ENCODE measurements at places on chromosomes 11 and 22. TPM values are rescaled to one million over a fixed set of nuclear protein-coding genes. Genes with fewer than 3 reads are reported as not detected.

DNA sequence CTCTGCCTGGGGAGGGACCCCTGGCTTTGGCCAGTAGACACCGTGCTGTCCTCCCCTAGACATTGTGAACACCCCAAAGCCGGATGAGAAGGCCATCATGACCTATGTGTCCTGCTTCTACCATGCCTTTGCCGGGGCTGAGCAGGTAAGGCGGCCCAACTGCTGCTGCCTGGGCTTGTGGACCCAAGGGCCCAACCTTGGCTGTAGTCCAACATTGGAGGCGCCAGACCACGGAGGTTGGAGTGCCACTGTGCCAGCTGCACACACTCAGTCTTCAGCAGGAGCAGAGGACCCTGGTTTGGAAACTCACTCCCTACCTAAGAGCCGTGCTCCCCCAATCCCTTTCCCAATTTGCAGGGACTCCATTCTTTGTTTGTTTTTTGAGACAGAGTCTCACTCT is 9.4 kb downstream of the ACTN3 start:
- no peak overlapping the region for H3K27ac ChIP-seq
- H3K4me1 ChIP-seq = peaks cover 3% of the 10 kb centered on the region
- no peak overlapping the region for H3K4me3 ChIP-seq
- DNase-seq = no peak

DNA sequence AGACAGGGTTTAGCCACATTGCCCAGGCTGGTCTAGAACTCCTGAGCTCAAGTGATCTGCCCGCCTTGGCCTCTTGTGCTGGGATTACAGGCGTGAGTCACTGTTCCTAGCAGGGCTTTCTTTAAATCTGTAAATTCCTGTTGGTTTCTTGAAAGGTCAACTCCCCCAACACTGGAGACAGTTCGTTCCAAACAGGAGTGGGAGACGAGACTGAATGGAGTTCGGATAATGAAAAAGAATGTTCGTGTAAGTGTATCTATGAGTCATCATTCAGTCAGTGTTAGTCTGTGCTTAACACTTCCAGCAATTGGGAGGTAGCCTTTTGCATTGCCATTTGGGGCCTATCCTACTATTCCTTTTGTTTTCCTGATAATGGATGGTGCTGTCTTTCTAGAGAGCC is 10.0 kb upstream of the BACE1-AS start:
- H3K4me3 ChIP-seq = no peak overlapping the region
- H3K27me3 ChIP-seq = no peaks in the 10 kb centered on the region
- H3K27ac ChIP-seq = no peak overlapping the region
- H3K4me1 ChIP-seq = peaks cover 7% of the 10 kb centered on the region
- peaks cover 33% of the 10 kb centered on the region for H3K36me3 ChIP-seq

- H3K27ac ChIP-seq = no peak overlapping the region
- no peaks in the 10 kb centered on the region for H3K36me3 ChIP-seq
- DNase-seq = no peak
- no peaks in the 10 kb centered on the region for H3K4me1 ChIP-seq
Measured at GRCh38 chr11:125441648-125442410, 54.2 kb downstream of the FEZ1 start.

The PPFIA1 gene
- 54.2 TPM for total RNA-seq

The OR5D14 gene
- not detected for total RNA-seq

The TBC1D10A gene
- 19.3 TPM for total RNA-seq

The GLYAT gene
- total RNA-seq = not detected

DNA sequence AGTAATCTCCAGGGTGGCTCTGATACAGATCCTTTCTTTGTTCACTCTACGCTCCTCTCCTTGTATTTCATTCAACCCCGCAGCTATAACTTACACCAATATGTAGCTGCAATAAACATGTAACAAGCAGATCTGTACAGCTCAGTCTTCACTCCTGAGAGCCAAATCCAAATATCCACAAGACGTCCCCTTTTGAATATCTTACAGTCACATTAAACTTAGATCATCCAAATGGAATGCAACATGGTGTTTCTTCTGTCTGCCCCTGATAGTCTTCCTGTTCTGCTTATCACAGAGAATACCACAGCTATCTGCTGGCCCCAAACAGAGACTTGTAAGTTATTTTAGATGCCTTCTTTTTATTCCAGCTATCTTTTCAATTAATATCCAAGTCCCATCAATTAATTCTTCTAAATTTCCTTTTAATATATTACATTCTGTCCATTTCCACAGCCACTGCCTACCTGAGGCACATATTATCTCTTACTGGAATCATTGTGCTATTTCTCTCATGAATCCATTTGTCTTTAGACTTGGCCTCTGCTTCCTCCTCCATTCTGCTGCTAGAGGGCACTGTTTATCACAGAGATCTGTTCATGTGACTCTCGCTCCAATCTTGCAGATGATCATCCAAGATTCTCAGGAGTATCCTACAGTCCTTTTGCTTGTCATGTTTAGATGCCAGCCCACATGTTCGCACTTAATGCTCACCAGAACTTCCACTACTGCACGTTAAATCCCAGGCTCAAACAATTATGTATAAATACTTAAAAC is 908.6 kb downstream of the NTM start:
- no peaks in the 10 kb centered on the region for H3K27me3 ChIP-seq
- DNase-seq = no peak
- H3K4me1 ChIP-seq = no peaks in the 10 kb centered on the region
- no peak overlapping the region for H3K4me3 ChIP-seq

GRCh38 chr11:76322540-76322939 is 58.4 kb downstream of the THAP12 start:
- peaks cover 17% of the 10 kb centered on the region for H3K4me1 ChIP-seq
- H3K27me3 ChIP-seq = peaks cover 54% of the 10 kb centered on the region
- DNase-seq = no peak
- no peaks in the 10 kb centered on the region for H3K36me3 ChIP-seq

GRCh38 chr22:25177895-25178294 is 21.8 kb upstream of the CRYBB3 start:
- H3K4me3 ChIP-seq = no peak overlapping the region
- no peak overlapping the region for H3K27ac ChIP-seq
- no peaks in the 10 kb centered on the region for H3K27me3 ChIP-seq
- H3K36me3 ChIP-seq = peaks cover 41% of the 10 kb centered on the region
- no peaks in the 10 kb centered on the region for H3K4me1 ChIP-seq
- DNase-seq = no peak

The KCNJ1 gene
- total RNA-seq = not detected

The NCF4 gene
- 12.3 TPM for total RNA-seq

DNA sequence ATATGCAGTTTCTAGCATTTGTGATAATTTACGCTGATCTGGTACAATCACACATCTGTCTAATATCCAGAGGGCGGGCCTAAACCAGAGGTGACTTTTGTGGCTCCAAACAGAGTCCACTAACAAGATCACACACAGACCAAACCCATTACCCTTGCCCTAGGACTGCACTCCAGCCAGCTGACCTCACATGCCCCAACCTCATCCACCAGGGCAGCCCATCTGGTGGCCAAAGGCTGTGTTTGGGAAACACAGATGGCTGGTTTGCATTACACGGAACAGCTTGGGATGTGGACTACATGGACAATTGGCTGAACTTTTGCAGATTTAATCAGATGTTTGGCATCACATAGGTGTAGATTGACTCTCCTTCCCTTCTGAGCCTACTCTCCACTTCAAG is 228.2 kb downstream of the GRIK4 start:
- H3K27me3 ChIP-seq = peaks cover 2% of the 10 kb centered on the region
- DNase-seq = no peak
- H3K36me3 ChIP-seq = no peaks in the 10 kb centered on the region

GRCh38 chr22:45225732-45226502 is 14.8 kb downstream of the KIAA0930 start:
- H3K27me3 ChIP-seq = no peaks in the 10 kb centered on the region
- no peak for DNase-seq
- H3K4me3 ChIP-seq = no peak overlapping the region

The OR5B21 gene
- not detected for total RNA-seq

The FCHSD2 gene
- total RNA-seq = 20.4 TPM

The WDR74 gene
- 153 TPM for total RNA-seq

- no peak for DNase-seq
- peak overlapping the region; percentile 86 for H3K27ac ChIP-seq
- H3K27me3 ChIP-seq = no peaks in the 10 kb centered on the region
- H3K36me3 ChIP-seq = peaks cover 24% of the 10 kb centered on the region
Measured at GRCh38 chr22:28742562-28742962, 723 bp downstream of the HSCB start.

The TRIM6 gene
- total RNA-seq = 0.14 TPM

The FAM111A gene
- 62.2 TPM for total RNA-seq

GRCh38 chr11:121194731-121195596 is 93.9 kb downstream of the TECTA start:
- no peaks in the 10 kb centered on the region for H3K36me3 ChIP-seq
- peaks cover 22% of the 10 kb centered on the region for H3K27me3 ChIP-seq
- no peaks in the 10 kb centered on the region for H3K4me1 ChIP-seq

The OR52I2 gene
- total RNA-seq = not detected

DNA sequence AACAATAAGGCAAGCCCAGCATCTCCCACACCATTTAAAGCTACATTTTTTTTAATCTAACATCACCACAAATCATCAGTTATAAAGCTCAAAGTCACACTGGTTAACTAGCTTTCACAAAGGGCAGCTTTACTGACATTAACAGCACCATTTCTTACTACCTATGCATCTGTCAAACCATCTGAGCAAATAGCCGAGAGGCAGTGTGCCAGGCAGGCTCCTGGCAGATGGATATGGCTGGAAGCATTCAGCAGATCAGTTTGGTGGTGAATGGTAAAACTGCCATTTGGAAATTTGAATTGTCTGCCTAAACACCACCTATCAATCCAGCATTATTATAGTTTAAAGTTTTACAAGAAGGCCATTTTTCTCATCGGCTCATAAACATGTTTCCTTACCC is 131.2 kb downstream of the TTC28 start:
- H3K4me3 ChIP-seq = no peak overlapping the region
- no peaks in the 10 kb centered on the region for H3K36me3 ChIP-seq
- peaks cover 10% of the 10 kb centered on the region for H3K27me3 ChIP-seq
- no peak for DNase-seq
- no peaks in the 10 kb centered on the region for H3K4me1 ChIP-seq
- no peak overlapping the region for H3K27ac ChIP-seq

DNA sequence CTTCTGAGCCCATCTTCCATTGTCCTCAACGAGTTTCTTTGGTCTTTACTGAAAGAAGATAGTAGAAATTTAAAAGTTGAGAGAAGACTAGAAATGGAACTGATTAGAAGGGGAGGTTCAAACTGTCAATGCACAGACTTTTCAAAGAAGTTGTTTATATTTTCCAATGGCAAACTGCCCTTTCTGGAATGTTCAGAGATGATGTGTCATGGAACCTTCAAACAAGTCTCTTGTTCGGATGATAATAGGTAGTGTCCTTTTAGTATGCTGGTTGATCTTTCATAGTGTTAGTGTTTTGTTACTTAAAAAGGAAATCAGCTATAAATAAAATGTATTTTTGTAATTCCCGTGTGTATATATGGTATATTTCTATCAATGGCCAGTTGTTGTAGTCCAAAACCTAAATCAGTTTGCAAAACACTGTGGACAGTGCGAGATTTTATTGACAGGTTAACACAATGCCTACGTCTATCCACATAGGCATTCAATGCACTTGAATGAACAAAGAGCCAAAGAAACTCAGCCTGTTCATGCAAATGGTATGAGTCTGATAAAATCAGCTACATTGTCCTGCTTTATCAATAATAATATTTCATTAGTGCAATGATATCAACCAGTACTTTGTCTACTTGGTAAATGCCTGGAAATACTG is 30.9 kb downstream of the C11orf91 start:
- no peaks in the 10 kb centered on the region for H3K36me3 ChIP-seq
- H3K27me3 ChIP-seq = no peaks in the 10 kb centered on the region
- no peak overlapping the region for H3K27ac ChIP-seq
- peaks cover 9% of the 10 kb centered on the region for H3K4me1 ChIP-seq
- no peak overlapping the region for H3K4me3 ChIP-seq
- DNase-seq = no peak

DNA sequence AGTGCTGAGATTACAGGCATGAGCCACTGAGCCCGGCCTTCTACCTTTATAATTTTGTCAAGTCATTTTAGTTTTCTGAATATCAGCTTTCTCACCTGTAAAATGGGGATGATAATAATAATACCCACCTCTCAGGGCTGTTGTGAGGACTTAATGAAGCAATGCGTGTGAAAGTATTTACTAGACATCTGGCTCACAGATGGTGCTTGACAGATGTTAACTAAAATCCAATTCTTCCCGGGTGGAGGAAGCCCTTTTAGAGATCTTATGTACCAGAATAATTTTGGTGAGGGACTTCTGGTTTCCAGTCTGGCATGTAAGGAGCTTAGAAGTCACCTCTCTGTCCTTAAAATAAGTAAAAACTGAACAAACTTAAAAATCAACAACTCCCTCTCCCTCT is 43.7 kb upstream of the NUP160 start:
- no peak for DNase-seq
- peaks cover 20% of the 10 kb centered on the region for H3K4me1 ChIP-seq
- H3K27me3 ChIP-seq = peaks cover 10% of the 10 kb centered on the region
- H3K36me3 ChIP-seq = no peaks in the 10 kb centered on the region
- H3K27ac ChIP-seq = no peak overlapping the region

DNA sequence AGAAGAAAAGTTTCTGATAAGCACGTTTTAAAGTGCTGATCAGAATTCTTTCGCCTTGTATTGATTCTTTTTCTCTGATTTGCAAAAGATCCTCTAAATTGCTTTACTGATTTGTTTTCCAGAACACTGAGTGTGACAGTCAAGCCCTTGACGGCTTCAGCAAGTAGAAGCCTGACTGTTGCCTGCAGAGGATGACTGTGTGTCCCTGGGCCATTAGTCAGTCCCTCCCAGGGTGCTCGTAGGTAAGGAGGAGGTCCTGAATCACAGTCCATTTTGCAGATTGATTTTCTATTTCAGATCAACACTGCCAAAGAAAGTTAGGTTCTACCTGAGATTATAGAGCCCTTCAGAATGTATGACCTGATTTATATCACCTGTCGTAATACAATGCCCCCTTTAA is 38.6 kb upstream of the POGLUT3 start:
- no peak for DNase-seq
- H3K27ac ChIP-seq = no peak overlapping the region
- H3K4me3 ChIP-seq = no peak overlapping the region
- no peaks in the 10 kb centered on the region for H3K27me3 ChIP-seq
- no peaks in the 10 kb centered on the region for H3K36me3 ChIP-seq

- DNase-seq = no peak
- peaks cover 16% of the 10 kb centered on the region for H3K4me1 ChIP-seq
- H3K4me3 ChIP-seq = no peak overlapping the region
- no peaks in the 10 kb centered on the region for H3K27me3 ChIP-seq
- H3K27ac ChIP-seq = no peak overlapping the region
- H3K36me3 ChIP-seq = peaks cover 26% of the 10 kb centered on the region
Measured at GRCh38 chr22:50204571-50204970, 3.8 kb downstream of the SELENOO start.

Data from activated CD4-positive, alpha-beta T cell treated with anti-CD3 and anti-CD28 coated beads, Interleukin-2, amount 10 ng/mL, durations not matched to agents 24 days and 14 days (primary cell).